ENCODE measurements at places on chromosomes 12 and 14.
A peak's percentile ranks its signal among the peaks of the same experiment; 100 is the strongest.

DNA sequence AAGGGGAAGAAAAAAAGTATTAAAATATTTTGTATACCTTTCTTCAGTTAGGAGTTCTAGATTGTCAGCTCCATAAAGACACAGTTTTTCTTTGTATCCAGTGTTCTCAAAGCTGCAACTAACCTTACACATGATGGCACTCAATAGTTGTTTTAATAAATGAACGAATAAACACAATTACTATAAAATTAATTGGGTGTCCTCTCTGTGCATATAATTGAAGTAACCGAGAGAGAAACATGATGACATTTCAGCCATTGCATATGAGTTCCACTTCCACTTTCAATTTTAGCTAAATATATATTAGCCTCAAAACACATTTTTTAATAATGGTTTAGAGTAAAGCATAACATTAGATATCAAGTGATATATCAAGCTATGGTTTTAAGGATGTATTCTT, 671.2 kb downstream of the LRFN5 start:
- no peak for DNase-seq

GRCh38 chr12:103373088-103373523, 122.7 kb downstream of the C12orf42 start:
- no peak for DNase-seq

DNA sequence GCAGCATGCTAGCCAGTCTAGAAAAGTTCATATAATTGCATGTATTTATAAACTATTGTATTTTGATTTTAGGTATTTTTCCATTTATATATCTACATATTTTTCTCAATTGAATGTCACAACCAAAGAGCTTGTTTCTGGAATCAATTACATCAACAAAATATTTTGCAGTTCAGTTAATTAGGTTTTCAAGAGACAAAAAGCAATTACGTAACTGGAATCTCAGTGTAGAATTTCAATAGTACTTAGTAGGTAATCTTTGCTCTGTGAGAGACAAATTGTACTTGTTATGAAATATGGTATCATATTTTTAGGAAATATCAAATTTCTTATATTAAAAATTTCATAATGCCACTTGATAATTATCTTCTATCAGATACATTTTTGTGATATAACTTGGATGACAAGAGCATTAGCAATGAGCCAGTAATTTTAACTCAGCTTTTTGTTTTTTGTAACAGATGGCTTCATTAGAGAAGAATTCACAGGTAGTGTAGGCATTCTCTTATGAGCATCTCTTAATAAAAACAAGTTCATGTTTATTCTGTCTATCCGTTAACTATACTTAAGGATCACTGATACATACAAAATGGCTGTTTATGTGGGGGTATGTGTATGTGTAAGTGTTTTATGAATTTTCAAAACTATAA, 774.7 kb downstream of the C12orf50 start:
- DNase-seq, result no peak

- DNase-seq, result no peak
These were observed 29.2 kb downstream of the TMTC1 start for GRCh38 chr12:29754235-29755189.

DNA sequence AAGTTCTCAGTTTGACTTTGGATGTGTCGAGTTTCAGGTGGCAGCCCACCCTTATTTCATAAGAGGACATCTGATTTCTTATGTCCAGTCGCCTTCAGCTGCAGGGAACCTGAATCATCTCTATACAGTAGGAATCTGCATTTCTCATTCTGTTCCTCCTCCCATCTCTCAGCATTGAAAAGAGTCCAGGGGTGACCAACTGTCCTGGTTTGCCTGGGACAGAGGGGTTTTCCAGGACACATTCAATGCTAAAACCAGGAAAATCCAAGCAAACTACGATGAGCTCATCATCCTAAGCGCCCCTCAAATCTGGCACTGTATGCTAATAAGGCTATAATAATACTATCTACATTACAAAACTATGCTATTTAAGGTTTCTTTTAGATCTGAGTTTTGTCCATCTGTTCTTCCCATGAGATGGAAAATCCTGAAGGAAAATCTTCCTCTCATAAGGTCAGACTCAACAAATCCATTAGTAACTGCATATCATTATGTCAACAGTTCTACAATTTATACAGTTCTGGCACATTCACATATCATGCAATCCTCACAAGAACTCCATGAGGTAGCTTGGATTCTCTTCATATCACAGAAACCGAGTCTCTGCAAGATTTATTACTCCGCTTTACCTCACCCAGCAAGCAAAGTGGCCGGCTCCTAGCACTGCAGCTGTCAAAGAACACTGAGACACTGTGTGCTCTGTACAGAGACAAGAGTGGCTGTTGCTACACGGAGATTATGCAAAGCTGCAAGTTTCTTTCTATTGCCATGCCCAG, 15.6 kb upstream of the CALM1 start:
- no peak for DNase-seq

DNA sequence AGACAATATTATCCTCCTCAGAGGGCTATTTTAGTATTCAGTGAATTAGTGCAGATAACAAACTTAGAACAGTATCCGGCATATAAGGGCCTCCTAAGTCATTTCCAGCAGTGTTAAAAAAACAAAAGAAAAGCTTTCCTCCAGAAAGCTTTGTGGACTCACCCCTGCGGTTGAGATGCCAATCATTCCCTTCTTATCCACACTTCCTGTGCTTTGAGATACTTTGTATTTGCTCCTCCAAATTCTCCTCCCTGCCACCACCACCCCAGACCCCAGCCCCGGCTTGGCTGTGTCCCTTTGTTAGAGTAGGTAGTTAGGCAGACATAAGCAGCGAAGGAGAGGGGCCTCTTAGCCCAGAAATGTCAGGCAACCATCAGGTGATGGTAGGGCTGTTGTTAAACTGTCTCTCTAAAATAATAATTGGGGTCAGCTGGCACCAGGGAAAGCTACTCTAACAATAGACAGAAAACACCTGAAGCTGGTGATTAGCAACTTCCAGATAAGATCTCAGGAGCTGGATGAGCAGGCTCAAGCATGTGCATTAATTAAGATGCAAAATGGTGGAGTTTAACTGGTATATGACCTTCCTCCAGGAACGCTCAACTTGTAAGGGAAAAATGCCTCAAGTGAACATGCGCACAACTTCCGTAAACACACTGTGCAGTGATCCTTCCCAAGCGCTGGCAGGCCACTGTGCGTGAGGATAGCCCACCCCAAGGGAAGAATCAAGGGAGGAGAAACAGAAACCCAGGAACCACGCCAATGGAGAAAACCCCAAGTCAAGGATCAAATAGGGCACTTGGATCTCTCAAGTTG, 152.1 kb upstream of the EEA1 start:
- DNase-seq, result no peak

- DNase-seq, result no peak
These were observed 1.3 kb downstream of the A2ML1 start for GRCh38 chr12:8823565-8824300.

DNA sequence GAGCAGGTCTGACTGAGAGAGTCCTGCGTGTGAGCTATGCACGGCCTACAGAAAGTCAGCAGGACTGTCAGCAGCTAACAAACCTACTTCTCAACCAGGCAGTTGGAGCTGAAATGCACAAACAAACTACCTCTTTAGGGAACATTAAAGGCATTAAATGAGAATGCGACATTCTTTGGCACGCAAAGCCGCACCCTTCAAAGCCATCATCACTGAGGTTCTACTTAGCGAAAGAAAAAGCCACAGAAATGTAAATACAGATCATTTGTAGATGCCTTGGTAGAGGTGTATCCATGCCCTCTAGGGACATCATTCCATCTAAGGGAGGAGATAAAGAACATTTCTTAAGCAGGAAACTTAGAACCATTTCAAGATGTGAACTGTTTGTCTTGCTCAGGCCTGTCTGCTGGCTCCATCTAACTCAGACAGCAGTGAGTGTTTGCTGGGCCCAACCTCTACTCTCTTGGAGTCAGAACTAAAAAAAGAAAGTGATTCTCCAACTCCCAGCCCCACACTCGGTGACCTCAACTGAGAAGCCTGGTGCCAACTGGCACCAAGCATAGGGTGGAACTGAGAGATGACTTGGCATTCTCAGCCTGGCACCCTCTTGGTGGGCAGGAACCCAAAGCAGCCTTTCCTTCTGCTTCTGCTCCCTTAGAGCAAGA, 63.5 kb upstream of the MBIP start:
- DNase-seq, result no peak

- no peak for DNase-seq
These were observed 109.6 kb downstream of the SLC38A6 start for GRCh38 chr14:61090432-61091216.

DNA sequence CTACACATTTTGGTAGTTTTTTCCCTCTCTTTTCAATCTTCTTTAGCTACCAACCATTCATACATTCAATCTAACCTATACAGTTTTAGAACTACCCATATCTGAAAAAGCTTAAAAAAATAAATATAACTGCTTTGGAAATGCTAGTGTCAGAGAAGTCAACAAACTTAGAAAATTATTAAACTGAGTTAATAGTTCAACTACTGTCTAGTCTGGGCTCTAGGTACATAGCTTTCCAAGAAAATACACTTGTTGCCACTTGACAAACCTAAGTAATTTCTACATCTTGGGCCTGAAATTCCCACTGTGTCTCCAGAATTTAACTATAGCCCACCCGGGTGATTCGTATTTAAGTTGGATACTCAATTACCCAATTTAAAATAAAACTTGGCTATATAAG, 22.1 kb downstream of the GTF2A1 start:
- DNase-seq, result no peak

- peak; percentile 62 for DNase-seq
These were observed 98.2 kb downstream of the SNAPC1 start for GRCh38 chr14:61860294-61860918.

GRCh38 chr12:64538121-64538520, 72.2 kb upstream of the RASSF3 start:
- DNase-seq, result no peak

GRCh38 chr14:98137131-98138025, 1134.6 kb downstream of the BCL11B start:
- no peak for DNase-seq

DNA sequence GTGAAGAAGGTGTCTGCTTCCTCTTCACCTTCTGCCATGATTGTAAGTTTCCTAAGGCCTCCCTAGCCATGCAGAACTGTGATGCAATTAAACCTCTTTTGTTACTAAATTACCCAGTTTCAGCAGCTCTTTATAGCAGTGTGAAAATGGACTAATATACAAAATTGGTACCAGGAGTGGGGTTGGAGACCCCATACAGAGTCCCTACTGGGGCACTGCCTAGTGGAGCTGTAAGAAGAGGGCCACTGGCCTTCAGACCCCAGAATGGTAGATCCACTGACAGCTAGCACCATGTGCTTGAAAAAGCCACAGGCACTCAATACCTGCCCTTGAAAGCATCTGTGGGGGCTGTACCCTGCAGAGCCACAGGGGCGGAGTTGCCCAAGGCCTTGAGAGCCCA, 44.8 kb upstream of the CRADD start:
- no peak for DNase-seq

GRCh38 chr14:57389646-57390036, 745 bp upstream of the NAA30 start:
- no peak for DNase-seq

- peak; percentile 53 for DNase-seq
These were observed 1.4 kb upstream of the ASIC1 start for GRCh38 chr12:50055831-50056638.

DNA sequence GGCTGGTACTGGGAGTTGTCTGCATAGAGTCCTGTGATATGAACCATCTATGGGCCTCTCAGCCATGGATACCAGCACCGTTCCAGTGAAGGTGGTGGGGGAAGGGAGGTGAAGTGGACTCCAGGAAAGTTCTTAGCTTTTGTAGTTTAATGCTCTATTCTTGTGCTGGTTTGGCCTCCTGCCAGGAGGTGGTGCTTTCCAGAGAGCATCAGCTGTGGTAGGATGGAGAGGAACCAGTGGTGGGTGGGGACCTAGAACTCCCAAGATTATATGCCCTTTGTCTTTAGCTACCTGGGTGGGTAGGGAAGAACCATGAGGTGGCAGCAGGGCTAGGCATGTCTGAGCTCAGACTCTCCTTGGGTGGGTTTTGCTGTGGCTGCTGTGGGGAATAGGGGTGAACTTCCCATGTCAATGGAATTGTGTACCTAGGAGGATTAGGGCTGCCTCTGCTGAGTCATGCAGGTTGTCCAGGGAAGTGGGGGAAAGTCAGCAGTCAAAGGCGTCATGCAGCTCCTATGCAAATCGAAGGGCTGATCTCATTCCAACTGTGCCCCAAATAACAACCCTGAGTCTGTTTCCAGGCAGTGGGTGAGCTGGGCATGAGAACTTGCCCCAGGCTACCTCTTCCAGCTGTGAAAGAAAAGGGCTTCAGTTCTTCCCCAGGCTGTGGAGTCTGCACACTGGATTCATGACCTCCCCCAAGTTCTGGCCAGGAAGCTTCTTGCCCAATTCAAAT, 14.2 kb downstream of the GZMH start:
- no peak for DNase-seq

- DNase-seq, result no peak
These were observed 29.8 kb upstream of the STRAP start for GRCh38 chr12:15852383-15852782.

GRCh38 chr14:85205875-85206274, 324.1 kb upstream of the FLRT2 start:
- DNase-seq, result no peak

GRCh38 chr14:76050797-76051392, 65.3 kb downstream of the IFT43 start:
- peak; percentile 57 for DNase-seq

DNA sequence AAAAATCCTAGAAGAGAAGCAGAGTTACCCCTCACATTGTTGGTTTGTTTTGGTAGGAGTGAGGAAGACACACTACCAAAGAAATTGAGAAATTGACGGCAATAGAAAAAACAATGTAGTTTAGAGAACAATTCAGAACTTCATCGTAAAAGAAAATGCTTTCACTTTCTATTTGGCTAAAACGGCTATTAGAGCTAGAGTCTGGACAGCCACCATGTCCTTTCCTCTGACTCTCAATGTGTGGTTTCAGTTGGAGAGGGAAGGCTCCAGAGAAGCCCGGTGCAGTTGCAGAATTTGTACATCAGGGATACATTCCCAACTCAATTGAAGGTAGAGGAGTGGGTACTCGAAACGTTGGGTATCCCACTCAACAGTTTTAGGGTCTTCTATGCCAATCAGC, 535.3 kb downstream of the GALC start:
- DNase-seq, result no peak

DNA sequence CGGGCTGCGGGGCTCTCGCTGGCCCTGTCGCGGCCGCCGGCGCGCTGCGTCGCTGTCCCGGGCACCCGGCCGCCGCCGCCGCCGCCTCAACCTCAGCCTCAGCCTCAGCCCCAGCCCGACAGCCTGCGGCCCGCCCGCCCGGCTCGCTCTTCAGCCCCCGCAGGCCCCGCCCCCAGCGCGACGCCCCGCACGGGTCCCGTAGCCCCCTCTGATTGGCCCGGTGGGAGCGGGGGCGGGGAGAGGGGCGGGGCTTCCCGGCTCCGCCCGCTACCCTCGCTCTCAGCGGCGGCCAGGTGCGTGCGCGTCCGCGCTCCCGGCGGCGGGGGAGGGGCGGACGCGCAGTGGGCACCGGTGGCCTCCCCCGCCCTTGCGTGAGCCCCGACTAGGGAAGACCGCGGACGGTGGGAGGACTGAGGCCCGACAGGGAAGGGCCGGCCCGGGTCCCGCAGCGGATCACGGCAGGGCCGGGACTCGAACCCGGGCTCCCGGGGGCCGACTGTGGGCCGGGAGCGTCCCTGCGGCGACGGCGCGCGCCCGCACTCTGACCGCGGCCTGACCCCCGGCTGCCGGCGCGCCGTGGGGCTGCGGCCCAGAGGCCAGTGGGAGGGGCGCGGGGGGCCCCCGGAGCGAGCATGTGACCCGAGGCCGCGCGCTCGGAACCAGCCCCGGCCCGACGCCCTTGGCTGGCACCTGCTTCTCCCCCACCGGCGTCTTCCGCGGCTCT, at the start of gene PPP1R13B:
TSS of gene PPP1R13B (minus strand) at position 125 of the 724 bp plus-strand sequence. CDS start 268 bp downstream, outside the sequence.
- DNase-seq, result peak; percentile 96
